ENCODE measurements at places on chromosomes 2 and 18. TPM values are rescaled to one million over a fixed set of nuclear protein-coding genes. Genes with fewer than 3 reads are reported as not detected.

Gene DRC1
- 3.7 TPM for total RNA-seq

Gene DCC
- total RNA-seq: not detected

DNA sequence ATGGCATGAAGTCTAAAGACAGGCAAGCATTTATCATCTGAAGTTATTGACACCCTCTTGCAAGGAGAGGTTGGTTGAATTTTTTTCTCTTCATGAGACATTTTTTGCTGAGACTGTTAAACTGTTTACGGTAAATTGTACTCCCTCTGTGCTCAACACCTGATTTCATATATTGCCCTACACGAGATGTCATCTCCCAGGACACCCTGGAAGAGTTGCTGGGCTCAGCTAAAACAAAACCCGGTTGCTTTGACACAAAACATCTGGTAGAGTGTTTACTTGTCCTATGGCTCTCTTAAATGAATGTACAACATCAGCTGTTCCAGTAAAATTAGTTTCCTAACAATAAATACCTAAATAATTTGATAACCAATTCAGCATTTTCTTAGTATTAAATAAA lies 533.8 kb downstream of the SOCS6 start:
- DNase-seq: no peak

DNA sequence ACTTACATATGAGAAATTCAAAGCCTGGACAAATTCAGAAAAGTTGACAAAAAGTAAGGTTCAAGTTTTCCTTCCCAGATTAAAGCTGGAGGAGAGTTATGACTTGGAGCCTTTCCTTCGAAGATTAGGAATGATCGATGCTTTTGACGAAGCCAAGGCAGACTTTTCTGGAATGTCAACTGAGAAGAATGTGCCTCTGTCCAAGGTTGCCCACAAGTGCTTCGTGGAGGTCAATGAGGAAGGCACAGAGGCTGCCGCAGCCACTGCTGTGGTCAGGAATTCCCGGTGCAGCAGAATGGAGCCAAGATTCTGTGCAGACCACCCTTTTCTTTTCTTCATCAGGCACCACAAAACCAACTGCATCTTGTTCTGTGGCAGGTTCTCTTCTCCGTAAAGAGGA lies 17.0 kb downstream of the SERPINB8 start:
- DNase-seq: no peak

GRCh38 chr2:190846746-190847145 lies 33.9 kb upstream of the GLS start:
- no peak for DNase-seq

GRCh38 chr2:25655316-25655715 lies 18.1 kb downstream of the DTNB start:
- DNase-seq: no peak
